ENCODE measurements at places on chromosomes 3 and 15.

- no peak for DNase-seq
Measured at GRCh38 chr15:29566914-29567313, 255.4 kb downstream of the TJP1 start.

GRCh38 chr15:58260205-58260724 lies 122.1 kb downstream of the AQP9 start:
- no peak for DNase-seq

DNA sequence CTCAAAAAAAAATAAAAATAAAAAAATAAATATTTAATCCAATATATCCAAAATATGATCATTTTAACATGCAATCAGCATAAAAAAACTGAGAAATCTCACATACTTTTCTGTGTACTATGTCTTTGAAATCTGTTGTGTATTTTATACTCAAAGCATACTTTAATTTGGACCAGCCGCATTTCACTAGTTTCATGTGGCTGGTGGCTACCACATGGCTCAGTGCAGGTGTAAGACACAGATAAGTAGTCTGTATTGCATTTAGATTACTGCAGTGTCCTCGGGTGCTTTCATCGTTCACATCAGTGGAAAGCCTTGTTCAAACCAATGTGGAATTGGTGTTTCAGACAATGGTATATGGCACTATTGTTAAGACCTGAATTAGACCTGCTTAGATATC lies 11.0 kb downstream of the CRTC3 start:
- DNase-seq: no peak

DNA sequence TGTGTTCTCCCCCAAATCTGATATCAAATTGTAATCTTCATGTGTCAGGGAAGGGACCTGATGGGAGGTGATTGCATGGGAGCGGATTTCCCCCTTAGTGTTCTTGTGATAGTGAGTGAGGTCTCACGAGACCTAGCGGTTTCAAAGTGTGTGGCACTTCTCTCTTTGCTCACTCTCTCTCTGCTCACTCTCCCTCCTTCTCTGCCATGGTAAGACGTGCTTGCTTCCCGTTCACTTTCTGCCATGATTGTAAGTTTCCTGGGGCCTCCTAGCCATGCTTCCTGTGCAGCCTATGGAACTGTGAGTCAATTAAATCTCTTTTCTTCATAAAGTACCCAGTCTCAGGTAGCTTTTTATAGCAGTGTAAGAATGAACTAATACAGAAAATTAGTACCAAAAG lies 30.6 kb upstream of the OR5H6 start:
- DNase-seq: peak; percentile 24

DNA sequence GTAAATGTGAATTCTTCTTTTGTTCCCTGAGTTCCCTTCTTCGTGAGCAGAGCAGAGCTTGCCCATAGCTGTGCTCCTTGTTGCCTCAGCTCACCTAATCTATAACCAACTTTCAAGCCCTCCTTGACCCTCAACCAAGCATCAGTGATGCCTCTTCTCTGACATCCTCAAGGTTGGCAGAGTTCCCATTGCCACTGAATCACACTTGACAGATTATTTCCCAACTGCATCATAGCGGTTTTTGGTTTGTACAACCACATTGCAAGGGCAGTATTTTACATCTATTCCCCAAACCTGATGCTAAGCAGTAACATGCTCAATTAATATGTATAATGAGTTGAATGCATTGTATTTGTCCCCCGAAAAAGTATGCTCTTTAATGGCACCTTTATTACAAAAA lies 133.0 kb upstream of the SNTN start:
- DNase-seq: no peak

GRCh38 chr3:82636177-82636576 lies 874.7 kb upstream of the GBE1 start:
- DNase-seq: no peak

- DNase-seq: no peak
Measured at GRCh38 chr3:104907507-104907906, 459.2 kb upstream of the ALCAM start.

DNA sequence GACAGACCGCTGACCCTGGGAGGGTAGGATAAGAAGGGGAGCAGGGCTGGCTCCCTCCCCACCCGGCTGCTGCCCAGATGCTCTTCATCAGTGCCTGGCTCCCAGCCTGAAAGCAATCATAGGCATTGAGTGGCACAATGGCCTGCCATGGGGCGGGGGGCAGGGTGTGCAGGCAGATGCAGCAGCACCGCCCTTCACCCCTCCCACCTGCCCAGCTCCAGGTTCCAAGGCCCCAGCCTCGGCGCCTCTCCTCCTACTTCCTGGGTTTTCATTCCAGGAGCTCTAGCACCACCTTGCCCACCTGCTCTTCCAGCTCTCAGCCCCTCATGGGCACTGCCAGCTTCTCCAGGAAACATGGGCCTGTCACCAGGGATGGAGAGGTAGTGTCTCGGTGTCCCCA lies 101.7 kb downstream of the MEGF11 start:
- DNase-seq: no peak

GRCh38 chr15:82771789-82772607 lies 33.9 kb downstream of the FSD2 start:
- no peak for DNase-seq

DNA sequence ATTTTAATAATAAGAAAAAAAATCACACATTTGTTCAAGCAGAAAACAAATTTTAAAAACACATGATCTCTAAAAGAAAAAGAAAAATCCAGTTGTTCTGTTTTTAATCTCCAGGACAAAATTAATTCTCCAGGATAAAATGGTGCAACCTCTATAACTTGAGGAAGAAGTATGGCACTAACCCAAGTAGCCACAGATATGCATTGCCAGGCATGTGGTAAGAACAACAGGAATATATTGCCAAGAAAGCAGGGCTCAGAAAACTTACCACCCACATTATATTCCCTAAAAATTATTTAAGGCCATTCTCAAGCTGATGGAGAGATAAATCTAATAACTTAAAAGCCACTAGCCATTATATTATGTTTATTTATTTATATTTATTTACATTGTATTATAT lies 295.7 kb upstream of the TMCO5A start:
- no peak for DNase-seq

DNA sequence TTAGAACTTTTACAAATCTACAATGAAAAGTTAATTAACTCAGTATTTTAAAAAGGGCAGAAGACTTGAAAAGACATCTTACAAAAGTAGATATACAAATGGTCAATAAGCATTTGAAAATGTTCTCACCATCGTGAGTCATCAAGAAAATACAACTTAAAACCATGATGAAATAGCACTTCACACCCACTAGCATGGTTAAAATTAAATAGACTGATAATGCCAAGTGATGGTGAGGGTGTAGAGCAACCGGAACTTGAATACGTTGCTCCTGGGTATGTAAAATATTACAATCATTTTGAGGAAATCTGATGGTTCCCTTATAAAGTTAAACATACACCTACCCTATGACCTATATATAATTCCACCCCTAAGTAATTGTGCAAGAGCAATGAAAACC lies 319.8 kb upstream of the UMPS start:
- no peak for DNase-seq

GRCh38 chr3:48151058-48151806 lies 37.0 kb downstream of the CDC25A start:
- DNase-seq: peak; percentile 67

GRCh38 chr3:64355401-64355807 lies 130.1 kb upstream of the PRICKLE2 start:
- DNase-seq: peak; percentile 8

DNA sequence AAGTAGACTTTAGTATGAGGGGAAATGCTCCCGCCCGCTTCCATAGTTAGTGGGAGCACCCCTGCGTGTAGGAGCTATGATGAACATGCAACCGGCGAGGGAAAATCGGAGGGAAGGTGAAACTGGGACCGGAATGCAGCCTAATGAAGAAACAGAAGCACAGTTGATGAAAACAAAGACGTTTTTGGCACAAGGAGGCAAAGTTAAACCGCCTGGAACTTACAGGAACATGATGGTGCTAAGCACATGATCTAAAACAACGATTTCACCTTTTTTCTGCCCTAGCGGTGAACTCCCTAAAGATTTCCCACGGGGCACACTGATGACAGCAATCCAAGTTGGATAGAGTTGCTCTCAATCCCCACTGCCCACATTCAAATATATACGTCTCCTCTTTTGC lies 49.4 kb upstream of the SPATA12 start:
- no peak for DNase-seq

DNA sequence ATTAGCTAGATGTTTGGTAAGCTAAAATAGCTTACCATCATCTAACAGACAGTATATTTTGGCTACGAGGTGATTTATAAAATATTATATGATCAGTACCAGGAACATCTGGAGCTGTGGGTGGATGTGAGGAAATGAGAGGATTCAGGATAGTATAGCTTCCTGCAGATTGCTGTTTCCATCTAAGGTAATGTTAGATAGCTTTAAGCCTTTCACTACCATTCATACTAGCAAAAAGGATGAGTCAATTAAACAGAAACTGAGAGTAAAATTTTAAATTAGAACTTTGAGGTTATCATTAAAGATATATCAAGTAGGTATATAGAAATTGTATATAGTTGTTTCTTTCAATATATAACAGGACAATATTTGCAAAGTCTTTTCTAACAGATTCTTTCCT lies 8.0 kb downstream of the ZBTB20 start:
- DNase-seq: no peak

DNA sequence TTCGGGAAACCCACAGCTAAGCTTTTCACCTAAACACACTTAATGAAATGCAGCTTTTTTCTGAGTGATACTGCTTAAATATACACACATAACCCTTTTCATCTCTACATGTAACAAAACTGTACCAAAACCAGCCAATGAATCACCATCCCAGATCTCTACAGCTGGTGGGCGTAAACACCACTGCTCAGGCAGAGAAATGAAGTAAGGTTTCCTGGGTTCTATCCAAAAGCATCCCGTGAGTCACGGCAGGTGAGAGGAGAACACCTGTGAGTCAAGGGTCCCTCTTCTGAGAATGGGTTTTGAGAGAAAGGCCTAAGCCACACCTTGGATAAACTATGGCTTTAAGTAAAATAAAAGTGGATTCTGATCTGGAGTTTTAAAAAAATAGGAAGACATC lies 2.6 kb downstream of the CLDN1 start:
- DNase-seq: no peak

DNA sequence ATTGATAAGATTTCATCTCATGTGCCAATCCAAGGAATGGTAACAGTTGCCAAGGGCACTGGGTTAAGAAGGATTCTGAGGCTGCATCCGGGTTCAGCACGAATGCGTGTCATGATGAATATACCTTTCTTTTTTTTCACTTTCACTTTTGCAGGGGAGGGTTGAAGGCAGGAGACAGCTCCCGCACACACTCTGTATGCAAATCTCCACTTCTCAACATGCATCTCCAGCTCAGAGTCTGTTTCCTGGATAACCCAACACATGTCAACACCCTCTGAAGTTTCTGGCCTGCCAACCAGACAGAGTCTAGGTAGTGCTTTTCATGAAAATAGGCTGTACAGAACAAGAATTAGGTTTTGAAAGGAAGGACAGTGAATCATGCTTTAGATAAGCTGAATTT lies 21.6 kb downstream of the B4GALT4 start:
- no peak for DNase-seq

DNA sequence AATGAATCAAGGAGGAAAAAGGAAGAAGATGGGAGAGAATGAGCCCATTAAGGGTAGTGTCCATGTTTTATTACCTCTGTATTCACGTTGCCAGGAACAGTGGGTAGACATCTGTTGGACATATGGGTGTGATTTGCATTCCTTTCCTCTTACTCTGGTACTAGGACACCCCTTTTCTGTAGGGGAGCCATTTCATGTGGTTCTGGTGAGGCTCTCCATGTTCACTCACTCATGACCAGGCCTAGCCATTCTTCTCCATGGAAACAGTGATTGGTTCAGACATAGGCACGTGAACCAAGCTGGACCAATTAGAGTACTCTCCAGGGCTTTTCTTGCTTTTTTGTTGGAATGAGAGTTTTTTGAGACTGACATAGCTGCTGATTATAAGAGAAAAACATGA lies 39.6 kb upstream of the PDCD6IP start:
- no peak for DNase-seq

GRCh38 chr3:4323246-4324027 lies 20.3 kb downstream of the SETMAR start:
- DNase-seq: no peak

DNA sequence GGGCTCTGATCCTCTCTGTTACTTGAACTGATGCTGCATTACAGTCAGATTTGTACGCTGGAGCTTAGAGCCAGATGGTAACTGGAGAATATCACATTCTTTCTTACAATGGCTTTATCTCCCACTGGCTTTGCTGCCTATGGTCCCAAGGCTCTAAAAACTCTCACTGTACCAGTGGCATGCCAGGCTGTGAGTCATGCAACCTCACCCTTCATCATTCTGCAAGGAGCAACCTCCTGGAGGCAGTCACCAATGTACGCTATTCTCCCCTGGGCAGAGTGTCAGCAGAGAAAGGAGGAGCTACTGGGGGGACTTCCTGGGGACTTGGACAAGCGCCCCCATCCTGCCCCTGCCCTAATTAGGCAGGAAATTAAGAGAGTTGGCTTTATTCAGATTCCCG lies 97.9 kb upstream of the EIF1B start:
- DNase-seq: peak; percentile 7

DNA sequence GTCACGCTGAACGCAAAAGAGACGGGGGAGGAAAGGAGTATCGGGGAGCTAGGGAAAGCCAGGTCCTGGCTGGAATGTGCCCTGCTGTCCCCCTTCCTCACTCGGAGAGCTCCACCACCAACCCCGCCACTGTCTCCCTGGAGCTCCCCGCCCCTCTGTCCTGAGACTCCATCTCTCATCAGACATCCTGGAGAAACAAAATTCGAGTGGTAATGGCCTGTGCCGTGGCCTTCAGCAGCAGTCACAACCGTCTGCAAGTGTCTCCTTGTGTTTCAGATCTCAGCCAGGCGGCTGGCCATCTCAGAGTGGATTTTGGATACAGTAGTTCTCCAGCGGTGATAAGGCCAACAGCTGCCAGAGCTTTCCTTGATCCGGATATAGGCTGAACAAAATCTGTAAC lies 76.9 kb downstream of the OCA2 start:
- DNase-seq: no peak

DNA sequence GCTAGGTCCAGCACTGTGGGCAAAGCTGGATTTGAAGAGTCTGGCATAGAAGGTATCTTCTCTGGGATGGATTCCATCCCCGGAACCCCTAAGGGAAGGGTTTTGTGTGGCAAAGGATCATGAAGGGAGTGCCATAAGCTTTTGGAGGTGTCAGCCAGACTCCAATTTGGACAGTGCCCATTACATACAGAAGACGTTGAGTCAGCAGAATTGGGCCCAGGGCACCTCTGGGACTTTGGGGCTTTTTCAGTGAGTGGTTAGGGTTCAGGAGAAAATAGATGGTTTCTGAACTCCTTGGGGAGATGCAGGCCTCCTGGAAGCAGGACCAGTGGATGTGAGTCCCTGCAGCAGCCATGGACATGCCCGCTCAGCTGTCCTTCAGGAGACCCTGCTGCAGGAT lies 34.6 kb upstream of the XCR1 start:
- DNase-seq: no peak

DNA sequence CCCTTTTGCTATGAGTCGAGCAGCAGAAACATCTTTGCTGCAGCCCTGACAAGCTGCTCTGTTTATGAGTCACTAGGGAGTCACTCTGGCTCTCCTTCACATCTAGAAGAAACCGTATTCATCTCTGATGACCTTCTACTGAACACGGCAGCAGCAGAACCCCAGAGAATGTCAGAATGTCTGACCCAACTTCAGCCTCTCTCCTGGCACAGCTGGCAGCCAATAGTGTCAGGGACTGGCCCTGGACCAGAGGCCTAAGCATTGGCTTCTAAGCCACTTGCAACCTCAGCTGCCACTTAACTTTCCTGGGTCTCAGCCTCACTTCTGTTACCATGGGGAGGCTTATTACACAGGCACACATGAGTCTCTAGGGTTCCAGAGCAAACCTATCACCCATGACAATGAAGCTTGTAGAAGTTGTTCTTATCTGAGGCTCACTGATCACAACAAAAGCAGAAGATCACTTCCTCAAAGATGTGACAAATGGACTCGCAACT lies 184.1 kb upstream of the TLE3 start:
- DNase-seq: peak; percentile 69

All from suppressor macrophage treated with lipopolysaccharide for 1 hour (primary cell).